ENCODE measurements at places on chromosomes 2 and 18.
A peak's percentile ranks its signal among the peaks of the same experiment; 100 is the strongest.

DNA sequence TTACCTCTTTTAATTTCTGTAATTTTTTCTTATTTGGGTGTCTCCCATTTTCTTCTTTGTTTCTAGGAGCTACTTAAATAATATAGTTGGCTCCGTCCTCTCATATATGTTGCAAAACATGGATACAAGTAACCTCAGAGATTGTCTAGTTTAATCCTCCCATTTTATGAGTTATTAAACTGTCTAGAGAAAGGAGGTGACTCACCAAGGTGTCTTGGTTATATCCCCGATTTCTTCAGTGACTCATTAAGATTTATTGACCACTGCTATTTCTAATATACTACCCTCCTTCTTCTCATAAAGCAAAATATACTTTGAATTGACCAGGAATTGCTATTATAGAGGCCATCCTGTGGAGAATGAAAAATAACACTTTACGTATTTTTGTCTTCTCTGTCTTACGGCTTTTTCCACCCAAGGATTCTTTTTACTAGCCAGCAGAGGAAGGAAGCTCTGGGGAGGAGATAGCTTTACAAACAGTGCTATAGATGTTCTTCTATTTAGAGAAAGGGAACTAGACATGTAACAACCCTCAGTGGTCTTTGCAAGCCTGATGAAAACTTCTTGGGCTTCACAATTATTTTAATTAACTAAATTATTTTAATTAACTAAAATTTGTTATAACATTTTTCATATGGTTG lies 300.4 kb upstream of the TNP1 start:
- no peak for DNase-seq

- no peak for DNase-seq
Observed at GRCh38 chr2:238684362-238685326, 163.2 kb upstream of the TWIST2 start.

- no peak for DNase-seq
Observed at GRCh38 chr2:234166531-234166930, 116.0 kb downstream of the SPP2 start.

DNA sequence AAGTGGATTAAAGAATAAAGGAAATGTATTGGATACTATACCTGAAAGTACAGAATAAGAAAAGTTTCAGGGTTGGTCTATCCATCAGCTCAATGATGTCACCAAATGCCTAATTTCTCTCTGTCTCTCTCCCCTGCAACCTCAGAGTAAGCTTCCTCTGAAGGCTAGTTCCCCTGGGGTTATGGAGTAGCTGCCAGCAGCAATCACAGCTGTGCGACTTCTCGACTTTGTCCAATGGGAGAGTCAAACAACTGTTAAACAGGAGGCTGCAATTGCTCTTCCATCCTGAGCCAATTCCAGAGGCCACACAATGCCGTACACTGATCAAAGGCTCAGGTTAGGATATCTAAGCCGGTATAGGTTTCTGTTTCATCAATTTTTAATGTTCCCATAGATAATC lies 95.3 kb upstream of the FANCL start:
- no peak for DNase-seq

GRCh38 chr2:8234253-8234652 lies 447.6 kb upstream of the ID2 start:
- DNase-seq: no peak

DNA sequence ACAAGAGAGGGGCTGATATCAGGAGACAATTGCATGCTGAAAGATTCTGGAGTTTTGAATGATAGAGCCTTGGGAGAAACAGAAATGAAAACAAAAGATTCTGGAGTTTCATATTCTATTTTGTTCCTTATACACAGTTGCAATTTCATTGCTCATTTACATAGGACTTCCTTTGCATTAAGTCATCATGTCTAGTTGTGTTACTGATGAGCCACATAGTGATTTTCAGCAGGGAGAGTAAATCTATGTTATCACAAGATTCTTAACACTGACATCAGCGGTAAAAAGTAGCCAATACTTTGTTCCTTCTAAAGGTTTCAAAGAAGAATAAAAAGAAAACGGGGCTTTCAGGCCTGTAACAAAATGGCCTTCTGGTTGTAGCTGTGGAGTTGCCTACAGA lies 7.1 kb downstream of the ADAM17 start:
- no peak for DNase-seq

DNA sequence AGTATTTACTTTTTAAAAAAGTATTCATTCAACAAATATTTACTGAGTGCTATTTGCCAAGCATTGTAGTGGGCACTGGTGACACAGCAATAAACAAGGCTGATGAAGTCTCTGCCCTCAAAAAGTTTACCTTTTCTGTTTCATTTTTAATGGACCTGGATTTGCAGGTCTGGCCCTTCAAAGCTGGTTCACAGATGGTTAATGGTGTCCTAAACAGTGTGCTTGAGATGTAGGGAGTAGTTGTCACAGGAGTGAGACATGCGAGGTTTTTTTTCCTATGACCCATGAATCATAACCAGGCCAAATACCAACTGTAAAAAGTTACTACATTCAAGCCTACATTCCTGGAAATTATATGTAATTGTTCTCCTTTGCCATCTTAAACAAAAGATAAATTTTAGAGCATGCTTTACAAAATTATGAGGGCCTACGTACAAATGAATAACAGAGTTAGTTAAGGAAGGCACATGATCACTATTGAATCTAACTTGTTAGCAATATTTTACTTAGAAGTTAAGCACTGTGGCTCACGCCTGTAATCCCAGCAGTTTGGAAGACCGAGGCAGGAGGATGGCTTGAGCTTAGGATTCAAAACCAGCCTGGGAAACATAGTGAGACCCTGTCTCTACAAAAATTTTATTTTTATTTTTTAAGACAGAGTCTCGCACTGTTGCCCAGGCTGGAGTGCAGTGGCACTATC lies 223.9 kb downstream of the MBD5 start:
- no peak for DNase-seq

DNA sequence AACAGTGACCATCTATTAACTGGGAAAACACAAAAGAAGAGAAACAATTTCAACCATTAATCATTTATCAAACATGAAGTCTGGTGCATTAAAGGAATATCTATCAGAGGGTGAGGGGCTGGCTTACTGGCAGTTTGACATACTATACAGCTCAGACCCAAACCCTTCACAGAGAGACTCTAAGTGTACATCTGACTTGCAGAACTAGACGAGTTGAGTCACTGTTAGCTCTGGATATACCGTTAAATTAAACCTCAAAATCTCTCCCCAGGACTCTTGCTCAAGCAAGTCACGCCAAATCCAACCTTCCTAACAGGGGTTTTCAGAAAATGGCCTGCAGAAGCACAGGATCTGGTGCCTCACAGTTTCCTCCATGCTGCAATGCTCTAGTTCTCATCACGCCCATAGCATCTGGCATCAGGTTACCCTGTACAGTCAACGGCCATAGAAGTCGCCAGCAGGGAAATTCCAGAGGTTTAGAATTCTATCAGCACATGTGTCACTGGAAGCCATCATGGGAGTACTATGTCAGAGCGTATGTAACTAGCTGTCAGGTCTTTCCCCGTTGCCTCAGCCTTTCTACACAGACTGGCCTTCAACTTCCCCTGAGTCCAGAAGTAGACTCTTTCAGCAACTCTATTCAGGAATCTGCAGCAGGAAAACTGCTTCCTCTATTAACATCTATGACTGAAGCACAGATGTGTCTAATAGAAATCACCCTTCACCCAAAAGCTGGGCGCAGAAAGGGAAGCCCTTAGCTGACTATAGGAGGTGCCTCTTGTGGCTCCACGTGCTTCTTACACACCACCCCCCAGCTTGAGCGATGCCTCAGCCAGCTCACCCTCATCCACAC lies 9.3 kb downstream of the TGOLN2 start:
- DNase-seq: peak; percentile 41

DNA sequence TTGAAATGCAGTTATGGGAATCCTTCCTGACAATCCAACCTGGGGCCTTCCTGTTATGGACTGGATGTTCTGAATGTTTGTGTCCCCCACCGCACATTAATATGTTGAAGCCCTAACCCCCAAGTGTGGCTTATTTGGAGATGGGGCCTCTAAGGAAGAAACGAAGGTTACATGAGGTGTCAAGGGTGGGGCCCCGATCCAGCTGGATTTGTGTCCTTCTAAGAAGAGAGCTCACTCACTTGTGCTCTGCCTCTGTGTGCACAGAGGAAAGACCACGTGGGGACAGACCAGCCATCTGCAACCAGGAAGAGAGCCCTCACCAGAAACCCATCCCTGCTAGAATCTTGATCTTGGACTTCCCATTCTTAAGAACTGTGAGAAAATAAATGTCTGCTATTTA lies 44.4 kb downstream of the MAP3K19 start:
- no peak for DNase-seq

All from activated naive CD8-positive, alpha-beta T cell treated with anti-CD3 and anti-CD28 coated beads, Interleukin-2, amount 50 U/mL, for 24 hours (primary cell).